GM04504 (cell line): ENCODE measurements at places on chromosomes 11 and 22.

DNA sequence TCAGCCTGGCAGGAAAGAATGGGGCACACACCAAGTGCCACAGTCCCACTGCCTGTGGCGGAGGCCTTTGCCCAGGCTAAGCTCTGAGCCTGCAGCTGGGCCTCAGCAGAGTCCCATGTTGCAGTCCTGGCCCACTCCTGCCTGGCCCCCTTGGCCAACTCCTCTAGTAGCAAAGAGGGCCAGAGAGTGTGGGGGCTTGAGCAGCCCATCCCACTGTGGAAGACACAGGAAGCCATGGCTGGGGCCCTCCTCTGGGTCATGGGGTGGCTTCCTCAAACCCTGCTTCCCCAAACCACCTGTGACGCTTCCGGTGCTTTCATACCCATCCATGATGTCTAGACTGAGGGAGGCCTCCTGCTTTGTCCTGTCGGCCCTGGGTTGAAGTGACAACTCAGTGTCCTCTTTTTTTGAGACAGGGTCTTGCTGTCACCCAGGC is 5.8 kb downstream of the RPS19BP1 start:
- no peak for DNase-seq

GRCh38 chr22:30222321-30222720 is 24.2 kb downstream of the LIF start:
- no peak for DNase-seq

DNA sequence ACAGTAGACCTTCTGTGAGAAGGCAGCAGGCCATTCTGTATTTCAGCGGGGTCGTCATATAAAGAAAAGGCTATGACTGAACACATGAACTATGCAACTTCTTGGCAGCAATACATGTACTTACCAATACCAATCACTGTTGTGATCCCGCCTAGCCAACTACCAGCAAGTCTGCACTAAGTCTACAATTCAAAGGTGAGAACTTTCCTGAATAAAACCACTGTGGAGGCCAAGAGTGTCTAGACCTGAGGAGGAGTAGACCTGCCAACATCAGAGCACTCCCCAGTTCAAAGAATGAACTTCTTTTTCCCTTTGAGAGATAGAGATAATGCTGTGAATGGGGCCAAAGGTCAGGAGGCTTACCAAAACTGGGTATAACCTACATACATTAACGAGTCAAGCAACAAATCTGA is 108.2 kb downstream of the SIK3 start:
- no peak for DNase-seq

DNA sequence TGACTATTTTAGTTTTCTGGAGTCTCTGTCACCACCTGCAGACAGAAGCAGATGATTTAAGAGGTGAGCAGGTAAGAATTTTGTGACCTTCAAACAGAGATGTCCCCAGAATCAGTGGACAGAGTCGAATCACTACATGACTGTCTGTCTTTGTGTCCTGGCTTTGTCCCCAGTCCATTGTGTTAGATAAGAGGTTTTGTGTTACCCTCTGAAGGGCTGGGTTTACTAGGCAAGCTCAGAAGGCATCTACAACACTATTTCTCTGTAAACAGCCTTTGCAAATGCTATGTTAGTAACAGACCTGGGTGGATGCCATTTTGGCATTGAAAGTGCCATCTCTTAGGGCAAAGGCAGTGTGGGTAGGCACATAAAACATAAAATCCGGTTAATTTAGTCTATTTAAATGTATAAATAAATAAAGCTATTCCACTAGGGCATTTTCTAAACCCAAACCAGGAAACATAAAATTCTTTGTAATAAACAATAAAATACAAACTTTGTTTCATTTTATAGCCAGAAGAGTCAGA is 40.3 kb upstream of the CADM1 start:
- DNase-seq, result no peak

GRCh38 chr11:8095371-8095770 is 14.4 kb downstream of the TUB start:
- DNase-seq, result no peak

- DNase-seq, result no peak
Measured at GRCh38 chr22:26998129-26998528, 340.7 kb downstream of the MIAT start.

DNA sequence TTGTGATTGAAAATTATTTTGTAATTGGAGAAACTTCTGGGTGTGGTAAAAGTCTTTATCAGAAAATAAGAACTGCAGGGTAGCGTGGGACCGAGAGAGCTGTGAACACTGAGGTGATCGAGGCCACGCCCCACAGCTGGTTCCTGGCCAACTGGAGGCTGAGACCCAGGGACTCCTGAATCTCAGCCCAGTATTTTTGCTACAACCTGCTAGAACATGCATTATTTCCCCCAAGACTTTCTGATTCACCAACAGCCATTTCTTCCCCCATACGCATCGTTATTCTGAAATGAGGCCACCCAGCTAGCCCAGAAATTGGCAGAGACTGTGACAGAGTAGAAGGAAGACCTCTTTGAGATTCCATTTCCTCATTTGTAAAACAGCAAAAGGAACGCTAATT is 3.4 kb upstream of the FGF19 start:
- DNase-seq, result no peak

DNA sequence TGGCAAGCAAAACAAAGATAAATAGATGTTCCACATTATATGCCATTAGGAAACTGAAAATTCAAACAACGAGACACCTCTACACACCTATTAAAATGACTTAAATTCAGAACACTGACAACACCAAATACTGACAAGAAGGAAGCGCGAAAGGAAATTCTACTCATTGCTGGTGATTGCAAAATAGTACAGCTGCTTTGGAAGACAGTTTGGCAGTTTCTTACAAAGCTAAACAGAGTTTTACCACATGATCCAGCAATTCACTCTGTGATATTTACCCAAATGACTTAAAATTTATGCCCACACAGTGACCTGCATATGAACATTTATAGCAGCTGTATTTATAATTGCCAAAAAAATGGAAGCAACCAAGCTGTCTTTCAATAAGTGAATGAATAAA is 232.6 kb downstream of the CASP12 start:
- no peak for DNase-seq

- no peak for DNase-seq
Measured at GRCh38 chr11:19506816-19507486, 205.7 kb upstream of the NAV2 start.

DNA sequence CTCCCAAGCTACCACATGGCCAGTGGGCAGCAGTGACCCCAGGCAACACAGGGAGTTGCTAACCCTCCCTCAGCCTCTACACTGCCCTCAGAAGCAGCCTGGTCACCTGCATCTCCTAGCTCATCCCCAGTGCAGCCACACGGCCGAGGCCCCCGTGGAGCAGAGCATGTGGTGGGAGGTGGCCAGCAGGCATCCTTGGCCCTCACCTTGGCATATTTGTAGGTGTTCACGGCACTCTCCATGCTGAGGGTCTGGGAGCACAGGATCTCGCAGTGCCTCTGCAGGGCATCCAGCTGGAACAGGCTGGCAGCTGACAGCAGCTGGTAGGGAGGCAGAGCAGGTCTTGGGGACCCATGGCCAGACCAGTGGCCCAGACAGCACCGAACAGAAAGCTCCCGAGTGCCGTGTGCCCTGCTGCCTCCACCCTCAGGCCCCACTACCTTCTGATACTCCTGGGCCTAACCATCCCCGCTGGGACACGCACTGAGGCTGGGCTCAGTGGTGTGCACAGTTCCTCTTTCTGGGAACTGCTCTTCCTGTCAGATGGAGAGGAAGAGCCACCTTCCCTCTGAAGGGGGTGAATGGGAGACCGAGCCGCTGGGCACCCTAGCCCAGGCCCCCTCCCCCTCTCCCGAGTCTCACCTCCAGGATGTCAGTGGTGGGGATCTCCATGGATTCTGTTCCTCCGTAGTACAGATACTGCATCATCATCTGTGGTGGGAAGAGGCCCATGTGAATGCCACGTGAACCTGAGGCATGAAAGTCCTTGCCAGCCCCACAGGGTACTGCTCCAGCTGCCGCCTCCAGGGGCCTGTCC is 48.8 kb downstream of the NAT10 start:
- no peak for DNase-seq
